Activated effector memory CD4-positive, alpha-beta T cell treated with Interleukin-2 at 50 U/mL for 16 hours (primary cell): ENCODE measurements at places on chromosomes 11 and 22.

- peak; percentile 59 for DNase-seq
These were observed at the start of gene TRIM3 for GRCh38 chr11:6473451-6474412. Gene TRIM3 (minus strand): TSS chr11:6473941. CDS start chr11:6465695, 8,246 bp downstream.

GRCh38 chr11:97814325-97814959 lies 1206.3 kb upstream of the CNTN5 start:
- DNase-seq = no peak

DNA sequence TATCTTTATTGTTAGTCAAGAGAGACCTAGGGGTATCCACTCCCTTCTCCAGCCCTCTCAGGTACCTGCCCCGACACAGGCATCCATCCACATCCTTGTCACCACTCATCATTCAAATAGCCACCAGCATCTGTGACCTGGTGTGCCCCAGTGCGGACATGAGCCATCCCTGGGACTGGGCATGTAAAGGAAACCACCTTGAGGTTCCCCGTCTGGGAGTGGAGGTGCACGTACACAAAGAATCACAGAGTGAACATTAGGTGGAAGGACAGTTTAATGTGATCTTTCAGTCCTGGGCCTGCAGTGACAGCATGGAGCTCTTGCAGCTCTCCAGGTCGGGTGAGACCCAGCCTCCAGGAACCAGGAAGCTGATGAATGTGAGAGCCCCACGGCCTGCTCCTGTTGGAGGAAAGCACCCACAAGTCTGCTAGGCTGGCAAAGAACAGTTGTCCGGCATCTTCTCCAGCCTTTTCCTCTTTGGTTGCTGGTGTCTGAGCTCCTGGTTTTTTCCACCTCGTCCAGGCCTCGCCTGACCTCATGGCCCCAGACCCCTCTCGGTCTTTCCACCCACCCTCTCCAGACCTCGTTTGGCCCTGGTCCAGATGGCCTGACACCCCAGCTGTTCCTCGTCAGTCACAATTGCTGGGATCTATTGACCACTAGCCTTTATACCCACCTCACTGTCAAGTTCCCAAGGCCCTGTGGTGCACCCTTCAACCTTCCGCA lies 16.5 kb downstream of the PSMD13 start:
- no peak for DNase-seq

DNA sequence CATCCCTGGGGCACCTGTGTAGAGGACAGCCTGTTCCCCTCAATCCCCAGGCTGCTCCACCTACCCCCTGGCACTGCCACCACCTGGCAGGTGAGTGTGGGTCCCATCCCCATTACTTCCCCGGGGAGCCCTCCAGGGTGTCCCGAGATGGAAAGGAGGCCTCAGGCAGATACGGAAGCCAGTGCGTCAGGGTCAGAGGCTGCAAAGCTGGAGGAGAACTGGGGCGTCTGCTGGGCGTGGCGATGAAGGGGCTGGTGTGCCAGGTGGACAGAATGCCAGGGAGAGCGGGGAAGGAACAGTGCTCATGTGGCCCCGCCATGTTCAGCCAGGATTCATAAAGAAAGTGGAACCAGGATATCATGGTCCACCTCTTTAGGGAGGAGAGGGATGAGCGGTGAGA lies 7.8 kb downstream of the YPEL1 start:
- DNase-seq = no peak

DNA sequence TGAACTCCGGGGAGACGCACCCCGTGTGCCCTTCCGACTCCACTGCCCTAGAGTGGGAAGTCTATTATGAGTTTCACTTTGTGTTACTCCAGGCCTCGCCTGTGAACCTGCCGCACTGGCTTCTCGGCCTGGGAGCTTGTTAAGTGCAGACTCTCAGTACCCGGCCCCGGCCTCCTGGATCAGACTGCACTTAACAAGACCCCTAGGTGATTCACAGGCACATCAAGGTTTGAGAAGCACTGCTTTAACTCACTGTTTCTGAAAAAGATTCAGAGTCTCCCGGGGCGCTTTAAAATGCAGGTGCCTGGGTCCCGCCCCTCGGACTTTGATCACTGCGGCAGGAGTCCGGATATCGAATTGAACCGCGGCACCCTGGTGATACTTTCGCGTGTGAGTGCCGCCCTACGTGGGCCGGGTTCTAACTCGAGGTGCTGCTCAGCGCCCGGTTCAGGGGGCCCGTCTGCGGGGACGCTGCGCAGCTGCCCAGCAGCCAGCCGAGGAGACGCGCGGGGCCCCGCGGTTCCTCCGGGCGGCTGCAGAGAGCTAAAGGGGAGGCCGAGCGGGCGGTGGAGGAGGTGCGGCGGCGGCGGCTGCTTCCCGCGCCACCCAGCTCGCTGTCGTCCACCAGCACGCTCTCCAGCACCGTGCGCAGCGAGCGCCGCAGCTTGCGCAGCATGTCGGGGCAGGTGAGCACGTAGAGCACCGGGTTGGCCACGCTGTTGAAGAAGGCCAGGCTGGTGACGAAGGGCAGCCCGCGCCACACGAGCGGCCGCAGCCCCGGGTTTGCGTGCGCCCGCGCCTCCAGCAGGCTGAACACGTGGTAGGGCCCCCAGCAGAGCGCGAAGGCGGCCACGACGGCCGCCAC lies 3.4 kb downstream of the PTGDR2 start:
- DNase-seq = no peak

DNA sequence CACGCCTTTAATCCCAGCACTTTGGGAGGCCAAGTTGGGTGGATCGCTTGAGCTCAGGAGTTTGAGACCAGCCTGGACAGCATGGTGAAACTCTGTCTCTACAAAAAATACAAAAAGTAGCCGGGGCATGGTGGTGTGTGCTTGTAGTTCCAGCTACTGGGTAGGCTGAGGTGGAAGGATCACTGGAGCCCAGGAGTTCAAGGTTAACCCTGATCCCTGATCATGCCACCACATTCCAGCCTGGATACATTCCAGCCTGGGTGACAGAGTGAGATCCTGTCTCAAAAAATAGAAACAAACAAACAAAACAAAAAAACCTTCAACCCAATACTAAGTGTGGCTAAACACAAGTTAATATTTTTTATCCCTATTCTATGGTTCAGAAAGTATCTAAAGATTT lies 66.4 kb upstream of the CLNS1A start:
- DNase-seq = no peak

GRCh38 chr11:81005595-81005994 lies 1564.8 kb upstream of the TENM4 start:
- DNase-seq = no peak

DNA sequence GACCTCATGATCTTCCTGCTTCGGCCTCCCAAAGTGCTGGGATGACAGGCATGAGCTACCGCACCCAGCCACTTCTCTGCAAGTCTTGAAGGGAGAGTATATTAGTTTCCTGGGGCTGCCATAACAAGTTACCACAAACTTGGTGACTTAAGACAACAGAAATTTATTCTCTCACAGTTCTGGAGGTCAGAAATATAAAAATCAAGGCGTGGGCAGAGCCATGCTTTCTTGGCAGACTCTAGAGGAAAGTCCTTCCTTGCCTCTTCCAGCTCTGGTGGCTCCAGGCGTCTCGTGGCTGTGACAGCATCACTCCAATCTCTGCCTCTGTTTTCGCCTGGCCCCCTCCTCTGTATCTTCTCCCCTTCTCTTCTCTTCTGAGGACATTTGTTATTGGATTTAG lies 110.2 kb upstream of the NAV2 start:
- no peak for DNase-seq

- DNase-seq = no peak
These were observed 3.5 kb downstream of the C11orf91 start for GRCh38 chr11:33696931-33697638.

DNA sequence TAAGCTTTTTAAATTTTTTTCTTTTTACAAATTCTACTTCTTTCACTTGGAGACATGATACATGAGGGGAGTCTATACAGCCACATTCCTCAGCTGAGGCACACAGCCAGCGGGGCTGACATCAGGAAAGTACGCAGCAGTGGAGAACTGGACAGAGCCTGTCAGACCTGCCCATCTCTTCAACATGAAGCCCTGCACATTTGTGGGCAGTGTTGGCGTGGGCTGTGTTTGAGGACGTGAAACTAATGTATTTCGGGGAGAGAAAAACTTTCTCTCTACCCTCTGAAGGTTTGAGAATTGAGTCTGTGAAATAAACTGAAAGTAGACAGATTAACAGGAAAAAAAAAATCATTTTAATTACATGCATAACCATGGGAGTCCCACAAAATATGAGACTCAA lies 84.8 kb upstream of the HTATIP2 start:
- DNase-seq = no peak

DNA sequence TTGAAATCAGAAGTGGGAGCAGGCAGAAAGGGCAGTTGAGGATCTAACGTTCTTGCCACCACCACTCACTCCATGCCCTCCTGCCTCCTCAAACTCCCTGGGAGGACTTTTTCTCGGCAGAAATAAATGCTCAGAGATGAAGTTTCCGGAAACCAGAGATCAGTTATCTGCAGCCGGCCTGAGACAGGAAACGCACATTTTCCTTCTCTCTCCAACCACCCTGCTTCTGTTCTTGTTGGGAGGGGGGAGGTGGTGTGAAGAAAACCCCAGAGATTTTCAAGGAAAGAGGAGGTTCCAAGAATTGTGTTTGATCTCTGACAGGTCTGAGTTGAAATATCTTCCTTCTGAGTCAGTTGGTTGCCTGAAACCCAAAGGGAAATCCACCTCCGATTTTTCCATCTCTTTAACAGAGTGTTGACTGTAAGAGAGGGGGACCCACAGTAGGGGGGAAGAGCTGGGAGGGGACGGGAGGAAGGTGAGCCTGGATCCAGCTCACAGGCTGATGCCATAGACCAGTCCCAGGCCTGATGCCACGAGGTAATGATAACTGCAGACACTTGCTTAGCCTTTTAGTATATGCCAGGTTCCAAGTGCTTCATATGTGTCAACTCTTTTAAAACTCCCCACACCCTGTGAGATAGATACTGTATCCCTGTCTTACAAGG lies 100.8 kb downstream of the TRAF6 start:
- peak; percentile 23 for DNase-seq

- no peak for DNase-seq
These were observed 39.3 kb downstream of the LRP5 start for GRCh38 chr11:68351450-68352275.

DNA sequence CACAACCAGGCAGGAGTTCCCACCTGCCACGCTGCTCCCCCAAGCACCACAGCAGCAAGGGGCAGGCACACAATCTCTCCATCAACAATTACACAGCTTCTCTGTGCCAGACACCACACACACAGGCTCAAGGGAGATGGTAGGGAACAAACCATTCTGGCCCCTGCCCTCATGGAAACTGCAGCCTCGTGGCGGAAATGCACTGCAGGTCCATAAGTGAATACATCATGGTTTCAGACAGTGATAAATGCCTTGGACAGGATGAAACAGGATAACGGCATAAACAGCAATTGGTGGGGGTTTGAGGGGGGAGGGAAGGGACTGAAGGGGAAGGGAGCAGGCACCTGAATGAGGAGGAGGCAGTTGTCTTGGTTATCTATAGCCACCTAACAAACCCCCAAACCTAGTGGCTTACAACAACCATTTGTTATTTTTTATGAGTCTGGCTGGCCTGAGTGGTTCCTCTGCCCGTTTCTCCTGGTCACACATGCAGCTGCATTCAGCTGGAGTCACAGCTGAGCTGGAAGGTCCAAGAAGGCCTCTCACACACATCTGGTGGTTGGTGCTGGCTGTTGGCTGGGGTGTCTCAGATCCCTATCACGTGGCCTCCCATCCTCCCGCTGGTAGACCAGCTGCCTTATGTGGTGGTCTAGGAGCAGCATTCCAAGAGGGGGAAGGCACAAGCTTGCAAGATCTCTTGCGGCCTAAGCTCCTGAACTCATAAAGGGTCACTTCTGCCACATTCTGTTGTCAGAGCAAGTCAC lies 15.0 kb upstream of the YWHAH start:
- no peak for DNase-seq

- DNase-seq = no peak
These were observed 13.7 kb downstream of the PDHX start for GRCh38 chr11:34929794-34930763.

- no peak for DNase-seq
These were observed 30.8 kb downstream of the TRMU start for GRCh38 chr22:46366327-46366731.

DNA sequence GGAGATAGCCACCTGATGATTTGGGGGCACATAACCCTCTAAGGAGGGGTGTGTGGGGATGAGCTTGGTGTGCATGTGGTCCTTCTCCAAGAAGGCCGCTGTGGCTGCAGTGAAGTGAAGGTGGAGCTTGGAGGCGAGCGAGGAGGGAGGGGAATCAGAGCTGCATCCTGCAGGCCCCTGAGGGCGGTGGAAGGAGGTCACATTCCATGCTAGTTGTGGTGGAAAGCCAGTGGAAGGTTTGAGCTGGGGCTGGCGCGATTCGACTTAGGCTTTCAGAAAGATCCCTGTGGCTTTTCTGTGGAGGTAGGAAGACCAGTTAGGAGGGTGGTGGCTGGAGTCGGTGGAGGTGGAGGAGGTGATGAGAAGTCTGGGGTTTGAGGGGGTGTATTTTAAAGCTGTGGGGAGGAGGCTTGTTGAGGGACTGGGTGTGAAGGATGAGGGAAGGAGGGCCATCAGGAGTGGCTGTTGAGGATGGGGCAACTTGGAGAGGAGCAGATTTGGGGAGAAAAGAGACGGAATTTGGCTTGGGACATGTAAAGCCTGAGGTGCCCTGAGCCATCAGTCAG lies 62.0 kb downstream of the TBC1D22A start:
- no peak for DNase-seq

DNA sequence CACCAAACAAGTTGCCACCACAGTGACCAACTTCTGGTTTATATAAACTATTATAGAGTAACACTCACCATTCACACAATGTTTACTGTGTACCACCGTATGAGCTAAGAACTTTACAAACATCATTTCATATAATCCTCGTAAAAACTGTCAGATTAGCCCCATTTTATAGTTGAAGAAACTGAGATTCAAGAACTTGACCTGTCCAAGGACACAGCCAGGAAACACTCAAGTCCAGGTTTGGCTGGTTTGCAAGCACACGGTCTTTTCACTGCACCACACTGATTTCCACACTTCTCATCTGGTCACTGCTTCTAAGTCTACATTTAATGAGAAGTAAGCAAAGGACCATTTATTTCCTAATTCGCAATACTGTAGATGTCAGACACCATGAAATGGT lies 3.7 kb downstream of the MORC2 start:
- DNase-seq = no peak

- no peak for DNase-seq
These were observed 112.6 kb downstream of the CADM1 start for GRCh38 chr11:115391598-115391997.

- DNase-seq = no peak
These were observed 12.7 kb upstream of the TMEM218 start for GRCh38 chr11:125123947-125124617.

DNA sequence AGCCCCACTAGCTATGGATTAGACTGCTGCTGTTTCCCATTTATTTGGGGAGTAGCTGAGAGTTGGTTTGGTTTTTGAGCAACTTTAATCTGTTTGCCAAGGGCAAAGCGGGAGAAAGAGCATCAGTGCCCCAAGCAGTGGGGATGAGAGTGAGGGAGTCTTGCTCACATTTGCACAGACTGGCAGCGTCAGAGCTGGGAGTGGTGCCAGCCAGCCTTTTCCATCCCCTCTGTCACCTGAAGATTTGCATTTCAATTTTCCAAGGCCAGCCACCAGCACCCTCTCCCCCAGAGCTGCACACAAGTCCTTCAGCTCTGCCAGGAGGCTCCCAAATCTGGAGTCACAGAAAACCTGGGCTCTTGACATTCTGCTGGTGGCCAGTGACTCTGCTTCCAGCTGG lies 21.0 kb upstream of the UVRAG start:
- DNase-seq = no peak
